ENCODE measurements at places on chromosomes 6 and 20.

- DNase-seq: no peak
These were observed at the start of gene NRSN1 for GRCh38 chr6:24125980-24126379. Gene NRSN1, plus strand, starts transcription at chr6:24126215. Its CDS starts 8,113 bp downstream, at chr6:24134328.

DNA sequence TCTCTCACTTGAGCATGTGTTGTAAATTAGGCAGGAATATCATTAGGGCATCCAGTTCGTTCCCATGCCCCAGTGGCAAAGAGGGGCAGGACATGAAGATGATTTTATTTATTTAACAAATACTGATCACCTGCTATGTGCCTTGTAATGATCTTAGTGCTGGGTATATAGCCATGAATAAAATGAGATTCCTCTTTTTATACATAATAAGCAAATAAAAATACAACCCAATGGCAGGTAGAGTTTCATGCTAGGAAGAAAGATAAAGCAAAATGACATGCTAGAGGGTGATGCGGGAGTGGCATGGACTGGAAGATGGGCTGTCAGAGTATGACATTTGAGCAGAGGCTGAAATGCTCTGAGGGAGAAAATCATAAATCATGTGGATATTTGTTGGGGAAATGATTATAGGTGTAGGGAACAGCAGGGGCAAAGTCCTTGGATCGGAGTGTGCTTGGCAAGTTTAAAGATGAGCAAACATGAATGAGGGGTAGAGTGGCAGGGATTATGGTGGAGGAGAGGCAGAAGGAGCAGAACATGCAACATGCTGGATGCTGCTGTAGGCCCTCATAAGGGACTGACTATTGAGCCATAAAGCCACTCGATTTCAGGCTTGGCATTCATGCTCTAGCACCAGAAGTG is 342.1 kb downstream of the PLCB1 start:
- DNase-seq: no peak

DNA sequence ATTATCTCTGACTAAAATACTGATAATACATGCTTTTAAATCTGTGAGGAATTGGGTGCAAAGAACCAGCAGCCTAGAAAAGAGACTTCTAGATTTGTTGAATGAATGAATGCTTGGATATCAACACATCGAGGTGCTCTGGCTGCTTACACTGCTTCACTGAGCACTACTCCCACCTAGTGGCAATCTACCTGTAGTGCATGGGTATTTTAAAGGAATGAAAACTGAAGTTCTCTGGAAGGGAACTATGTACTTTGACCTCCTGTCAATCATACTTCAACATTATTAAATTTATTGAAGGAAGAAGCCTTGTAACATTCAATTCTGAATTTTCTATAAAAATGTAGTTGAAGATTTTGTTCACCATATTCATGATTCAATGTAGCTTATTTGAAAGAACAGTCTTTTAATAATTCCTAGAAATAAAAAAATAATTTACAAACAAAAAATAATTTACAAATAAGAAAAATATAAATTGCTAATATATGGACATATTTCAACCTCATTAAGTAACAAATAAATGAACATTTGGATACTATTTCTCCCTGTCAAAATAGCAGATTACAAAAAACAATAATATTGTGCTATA is 111.2 kb upstream of the MMS22L start:
- peak; percentile 8 for DNase-seq

- no peak for DNase-seq
These were observed 127.0 kb upstream of the MAN1A1 start for GRCh38 chr6:119476554-119476953.

DNA sequence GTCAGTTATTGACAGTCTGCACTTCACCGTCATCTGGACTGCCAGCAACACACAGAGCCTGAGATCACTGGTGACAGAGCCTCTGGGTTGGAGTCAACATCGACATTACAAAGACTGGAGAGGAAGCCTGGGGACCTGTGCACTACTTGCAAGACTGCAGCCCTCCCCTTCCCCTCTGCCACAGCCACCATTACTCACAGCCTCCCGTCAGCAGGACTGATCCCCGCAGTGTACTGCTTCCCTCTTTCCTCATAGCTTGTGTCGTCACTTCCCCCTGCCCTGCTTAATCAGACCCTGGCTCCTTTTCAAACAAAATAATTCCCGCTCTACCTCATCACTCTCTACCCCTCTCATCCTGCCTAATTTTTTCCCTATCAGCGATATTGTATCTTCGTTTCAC is 235.5 kb upstream of the KCNQ5 start:
- DNase-seq: no peak

- no peak for DNase-seq
These were observed 90.7 kb downstream of the FOXC1 start for GRCh38 chr6:1700278-1700967.

GRCh38 chr6:26220145-26220970 is 133.1 kb downstream of the HFE start:
- DNase-seq: no peak

GRCh38 chr6:150406948-150407347 is 38.1 kb downstream of the IYD start:
- no peak for DNase-seq

DNA sequence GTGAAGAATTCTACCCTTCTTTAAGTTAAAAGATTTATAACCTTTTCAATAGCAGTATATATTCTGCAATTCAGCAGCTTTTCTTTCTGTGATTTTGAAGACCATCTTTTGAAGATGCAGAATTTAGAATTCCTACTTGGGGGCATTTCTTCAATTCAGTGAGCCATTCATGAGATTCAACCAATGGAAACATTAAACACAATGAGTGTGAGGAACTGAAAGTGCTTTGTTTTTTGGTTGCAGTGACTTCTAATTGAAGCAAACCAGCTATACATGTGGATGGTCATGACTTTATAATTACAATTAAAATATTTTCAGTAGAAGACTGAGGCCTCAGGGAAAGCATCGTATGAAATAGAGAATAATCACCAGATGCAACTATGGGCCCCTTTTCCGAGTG is 108.3 kb downstream of the CARMIL1 start:
- DNase-seq: no peak

DNA sequence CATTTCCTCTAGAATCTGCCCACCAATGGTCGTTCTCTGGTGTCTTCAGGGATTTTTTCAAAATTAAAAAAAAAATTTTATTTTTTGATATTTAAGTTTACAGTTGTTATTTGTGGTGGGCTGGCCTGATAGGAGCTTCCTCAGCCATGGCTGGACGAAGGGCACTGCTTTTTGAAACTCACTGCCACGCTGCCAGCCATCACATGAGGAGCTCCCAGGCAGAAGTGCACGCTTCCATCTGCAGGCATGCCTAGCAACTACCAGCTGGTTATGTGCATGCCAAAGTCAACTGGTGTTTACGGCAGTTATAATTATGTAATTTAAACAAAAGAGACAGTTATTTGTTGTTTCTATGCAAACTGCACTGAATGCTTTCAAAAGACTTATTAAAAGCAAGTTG is 105.1 kb downstream of the IRF4 start:
- DNase-seq: no peak

- no peak for DNase-seq
These were observed 97.1 kb upstream of the MRPS10 start for GRCh38 chr6:42314571-42315258.

GRCh38 chr20:34175079-34175478 is 63.0 kb upstream of the EIF2S2 start:
- DNase-seq: no peak

- DNase-seq: no peak
These were observed 485.7 kb upstream of the JARID2 start for GRCh38 chr6:14759976-14760672.

DNA sequence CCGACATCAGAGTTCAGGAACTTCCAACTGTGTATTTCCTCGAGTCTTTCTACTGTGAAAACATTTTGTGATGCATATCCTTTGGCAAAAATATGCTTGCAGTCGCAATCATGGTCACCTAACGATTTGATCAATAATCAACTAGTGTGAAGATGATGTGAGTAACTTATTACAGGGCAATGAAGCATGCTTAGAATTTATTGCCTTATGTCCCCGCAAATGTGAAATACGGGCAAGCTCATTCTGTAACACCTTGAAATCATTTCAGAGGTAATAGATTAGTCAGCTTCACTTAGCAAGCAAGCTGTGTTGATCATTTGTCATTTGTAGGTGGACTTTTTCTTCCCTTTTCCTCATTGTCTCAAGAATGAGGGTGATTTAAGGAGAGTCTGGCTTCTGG is 67.9 kb upstream of the DOK5 start:
- DNase-seq: no peak

DNA sequence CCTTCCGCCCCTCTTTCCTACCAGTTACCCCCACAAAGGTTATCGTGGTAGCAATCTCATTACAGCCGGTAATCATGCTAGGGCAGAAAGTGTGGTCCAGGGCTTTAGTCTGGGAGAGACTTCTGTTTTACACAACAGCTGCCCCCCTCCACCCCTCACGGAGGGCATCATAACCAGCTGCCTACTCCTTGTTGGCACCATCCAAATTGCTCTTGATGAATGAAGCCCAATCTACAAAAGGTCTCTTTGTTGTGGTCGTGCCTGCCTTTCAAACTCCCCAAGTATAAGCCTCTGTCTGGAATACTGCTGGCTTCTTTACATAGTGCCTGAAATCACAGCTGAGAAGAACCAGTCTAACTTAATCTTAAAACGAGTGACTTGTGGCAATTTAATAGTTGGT is 157.9 kb downstream of the INSM1 start:
- DNase-seq: no peak

- no peak for DNase-seq
These were observed 216.9 kb upstream of the LRFN2 start for GRCh38 chr6:40803897-40804702.

DNA sequence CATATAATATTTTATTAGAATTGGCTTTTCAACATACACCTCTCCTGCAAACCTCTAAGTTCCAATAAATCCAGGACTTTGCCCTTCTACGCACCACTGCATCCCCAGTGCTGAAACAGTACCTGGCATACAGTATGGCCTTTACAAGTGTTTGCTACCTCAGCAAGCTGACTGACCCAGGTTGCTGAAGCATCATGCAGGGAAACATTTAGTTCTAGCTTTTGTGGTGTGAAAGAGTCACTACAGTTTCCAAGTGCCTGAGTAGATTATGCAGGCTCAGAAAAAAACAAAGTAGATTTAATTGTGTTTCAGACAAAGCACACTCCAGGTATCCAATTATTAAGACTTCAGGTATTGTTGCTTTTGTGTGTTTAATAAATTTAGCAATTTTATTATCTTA is 614.2 kb upstream of the NRSN1 start:
- no peak for DNase-seq

DNA sequence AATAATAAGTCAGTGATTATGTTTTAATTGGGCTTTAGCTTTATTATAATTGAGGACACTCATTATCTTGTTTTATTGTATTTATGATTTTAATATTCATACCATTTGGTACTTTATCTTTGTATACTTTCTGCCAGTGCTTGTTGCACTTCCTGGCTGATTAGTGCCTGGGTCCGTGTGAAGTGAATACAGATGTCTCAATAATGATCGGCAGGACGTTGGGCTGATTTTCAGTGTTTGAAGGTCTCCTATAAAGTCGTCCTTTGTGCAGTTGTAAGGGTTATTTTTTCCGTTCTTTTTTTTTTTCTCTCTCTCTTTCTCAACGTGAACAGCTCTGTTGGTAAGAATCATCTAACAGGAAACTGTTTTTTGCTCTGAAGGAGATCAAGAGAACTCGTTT is 450.0 kb upstream of the POU3F2 start:
- no peak for DNase-seq

DNA sequence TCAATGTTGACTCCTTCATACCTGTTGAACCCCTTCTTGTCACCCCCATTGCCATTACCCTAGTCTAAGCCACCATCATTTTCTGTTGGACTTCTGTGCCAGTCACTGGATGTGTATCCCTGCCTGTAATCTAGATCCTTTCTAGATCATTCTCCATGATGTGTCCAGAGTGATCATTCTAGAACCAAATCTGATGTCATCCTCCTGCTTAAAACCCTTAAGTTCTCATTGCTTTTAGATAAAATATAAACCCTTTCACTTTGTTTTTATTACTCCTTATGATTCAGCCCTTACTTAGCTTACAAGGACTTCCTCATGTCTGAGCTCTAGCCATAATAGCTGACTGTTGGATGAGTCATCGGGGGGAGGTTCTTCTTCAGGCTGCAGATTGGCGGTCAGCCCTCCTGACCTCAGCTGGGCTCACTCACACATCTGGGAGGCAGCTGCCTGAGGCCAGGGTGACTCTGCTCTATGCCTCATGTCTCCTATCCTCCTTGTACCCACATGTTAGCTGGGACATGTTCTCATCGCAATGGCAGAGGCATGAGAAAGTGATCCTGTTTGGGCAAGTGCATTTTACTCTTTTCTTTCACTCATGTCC is 287.6 kb downstream of the ESR1 start:
- no peak for DNase-seq

DNA sequence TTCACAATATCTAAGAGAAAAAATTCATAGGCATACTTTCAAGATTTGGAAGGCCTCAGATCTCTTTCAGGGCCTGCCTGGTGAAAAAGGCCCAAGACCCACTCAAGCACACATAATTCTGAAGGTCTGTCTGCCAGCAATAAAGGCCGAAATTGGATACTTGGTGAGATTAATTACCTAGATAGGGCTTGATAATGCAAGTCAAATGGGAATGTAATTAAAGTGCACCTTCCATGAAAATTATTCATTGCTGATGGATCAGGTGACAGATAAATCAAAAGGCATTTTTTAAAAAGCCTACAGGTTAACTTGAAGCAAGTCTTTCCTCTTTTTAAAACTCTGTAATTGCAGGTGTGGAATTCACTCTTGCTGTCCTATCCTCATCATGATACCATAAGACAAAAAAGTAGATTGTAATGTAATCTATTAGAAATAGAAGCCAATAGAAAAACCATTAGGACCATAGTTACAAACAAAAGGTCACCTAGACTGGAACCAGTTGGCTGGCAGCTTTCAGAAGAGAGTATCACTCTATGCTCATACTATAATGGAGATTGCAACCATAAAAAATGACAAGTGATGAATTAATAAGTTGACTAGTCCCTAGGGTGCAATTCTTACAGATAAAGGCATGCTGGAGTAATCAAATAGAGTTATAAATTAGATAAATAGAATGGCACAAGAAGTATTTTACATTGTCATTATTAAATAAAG is 77.3 kb downstream of the EPHA7 start:
- DNase-seq: no peak

DNA sequence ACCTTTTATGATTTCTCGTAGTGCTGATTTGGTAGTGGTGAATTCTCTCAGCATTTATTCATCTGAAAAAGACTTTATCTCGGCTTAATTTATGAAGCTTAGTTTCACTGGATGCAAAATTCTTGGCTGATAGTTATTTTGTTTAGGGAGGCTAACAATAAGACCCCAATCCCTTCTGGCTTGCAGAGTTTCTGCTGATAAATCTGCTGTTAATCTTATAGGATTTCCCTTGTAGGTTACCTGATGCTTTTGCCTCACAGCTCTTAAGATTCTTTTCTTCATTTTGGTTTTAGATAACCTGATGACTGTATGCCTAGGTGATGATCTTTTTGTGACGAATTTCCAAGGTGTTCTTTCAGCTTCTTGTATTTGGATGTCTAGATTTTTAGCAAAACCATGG is 388.7 kb downstream of the UTRN start:
- DNase-seq: no peak

DNA sequence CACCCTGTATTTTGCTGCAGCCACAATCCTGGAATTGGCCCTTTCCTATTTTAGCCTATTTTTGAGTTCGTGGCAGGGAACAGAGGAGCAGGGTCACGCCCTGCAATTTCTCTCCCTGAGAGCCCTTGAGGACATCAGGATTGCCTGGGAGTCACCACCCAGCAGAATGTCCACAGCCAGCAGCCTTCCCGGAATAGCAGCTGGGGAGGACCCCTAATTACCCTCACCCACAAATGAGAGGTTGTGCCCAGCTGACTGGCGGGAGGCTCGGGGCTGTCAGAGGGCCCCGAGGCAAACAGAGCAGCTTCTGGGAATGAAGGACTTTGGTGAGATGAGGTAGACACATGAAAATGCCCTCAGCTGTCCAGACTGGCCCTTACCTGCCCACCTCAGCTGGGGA is 165.1 kb downstream of the PREX1 start:
- DNase-seq: no peak
